Cortex of kidney (tissue), 1 donor: ENCODE measurements at places on chromosomes 7 and 10.

DNA sequence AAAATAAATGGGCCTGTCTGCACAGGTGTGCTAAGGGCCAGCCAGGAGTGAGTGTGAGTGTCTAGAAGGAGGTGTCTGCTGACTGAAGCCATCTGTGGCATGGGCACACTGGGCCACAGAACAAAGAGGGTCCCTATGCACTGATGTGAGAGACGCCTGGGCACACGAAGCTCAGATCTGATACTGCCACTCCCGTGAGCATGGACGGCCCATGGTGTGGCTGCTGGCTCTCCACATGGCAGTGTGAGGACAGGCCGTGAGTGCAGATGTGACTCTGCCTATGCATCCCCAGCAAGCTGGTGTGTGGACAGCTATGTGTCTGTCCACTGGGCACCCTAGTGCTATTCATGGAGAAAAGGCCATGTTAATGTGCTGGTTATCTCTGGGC is 12.8 kb upstream of the MYL7 start:
- no peak for DNase-seq

DNA sequence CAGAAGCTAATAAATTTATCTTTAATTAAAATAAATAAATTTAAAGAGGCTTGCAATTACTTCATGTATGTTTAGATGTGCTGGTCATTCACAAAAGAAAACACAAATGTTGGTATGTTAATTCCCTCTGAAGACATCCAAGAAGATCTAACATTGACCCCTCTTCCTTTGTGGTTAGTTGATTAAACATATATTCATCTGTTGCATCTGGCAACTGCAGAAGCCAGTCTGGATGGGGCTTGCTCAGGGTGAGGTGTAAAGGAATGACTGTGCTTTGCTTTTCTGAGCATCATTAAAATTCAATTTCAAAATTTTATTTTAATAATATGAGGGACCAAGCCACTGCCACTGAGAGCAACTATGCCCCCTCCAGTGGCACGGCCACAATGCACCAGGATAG is 36.4 kb upstream of the FERD3L start:
- DNase-seq = no peak

- no peak for DNase-seq
Observed at GRCh38 chr7:144023171-144023827, 23.2 kb downstream of the OR6B1 start.

DNA sequence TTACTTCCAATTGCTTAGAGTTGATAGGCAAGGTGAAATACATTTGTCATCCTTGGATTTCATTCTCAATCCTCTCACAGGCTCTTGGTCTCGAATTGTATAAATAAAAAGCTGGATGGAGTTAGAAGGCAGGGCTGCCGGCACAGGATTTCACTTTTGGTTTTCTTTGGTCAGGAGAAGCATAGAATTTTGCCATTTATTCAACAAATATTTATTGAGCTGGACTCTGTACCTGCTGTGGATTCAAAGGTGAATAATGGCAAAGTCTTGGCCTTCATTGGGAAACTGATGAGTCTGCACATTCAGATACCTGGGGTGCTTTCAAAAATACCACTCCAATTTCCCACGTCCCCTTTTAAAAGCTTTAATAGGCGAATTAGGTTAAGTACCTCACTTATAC is 49.7 kb downstream of the PDK4 start:
- no peak for DNase-seq

- peak; percentile 14 for DNase-seq
Observed at GRCh38 chr10:100986952-100987684, at the start of the genes MRPL43 and TWNK. MRPL43 (minus strand) TSS chr10:100987497; CDS start chr10:100987443, 54 bp downstream. TWNK (plus strand) TSS chr10:100987543; CDS start chr10:100988211, 668 bp downstream.

DNA sequence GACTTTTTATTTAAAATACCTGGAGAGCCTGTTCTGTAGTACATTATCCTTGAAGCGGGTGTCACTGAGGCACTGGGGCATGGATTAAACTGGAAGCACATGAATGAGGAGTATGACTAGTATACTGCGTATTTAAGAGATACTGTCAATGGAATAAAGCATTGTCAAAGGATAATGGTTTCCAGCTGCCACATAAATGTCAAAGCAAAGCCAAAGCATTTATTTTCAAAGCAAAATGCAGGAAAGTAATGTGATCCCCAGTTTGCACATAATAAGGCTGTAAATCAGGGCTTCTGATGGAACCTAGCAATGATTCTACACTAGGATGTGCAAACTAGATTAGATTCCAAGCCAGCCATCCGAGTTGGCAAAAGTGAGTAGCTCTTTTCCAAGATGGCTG is 240.1 kb downstream of the POU6F2 start:
- DNase-seq = no peak

- no peak for DNase-seq
Observed at GRCh38 chr7:138900035-138900828, 81.0 kb downstream of the KIAA1549 start.

DNA sequence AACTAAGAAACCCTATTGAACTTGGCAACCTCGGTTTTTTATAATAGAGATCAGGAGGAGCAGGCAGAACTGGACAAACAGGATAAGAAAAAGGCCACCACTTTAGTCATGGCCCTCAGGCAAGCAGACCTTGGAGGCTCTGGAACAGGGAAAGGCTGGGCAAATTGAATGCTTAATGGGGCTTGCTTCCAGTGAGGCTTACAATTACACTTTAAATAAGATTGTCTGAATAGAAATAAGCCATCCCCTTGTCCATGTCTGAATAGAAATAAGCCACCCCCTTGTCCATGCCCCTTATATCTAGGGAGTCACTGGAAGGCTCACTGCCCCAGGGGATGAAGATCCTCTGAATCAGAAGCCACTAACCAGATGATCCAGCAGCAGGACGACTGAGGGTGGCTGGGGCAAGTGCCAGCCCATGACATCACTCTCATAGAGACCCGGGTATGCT is 40.6 kb downstream of the AKR1B15 start:
- DNase-seq = no peak

DNA sequence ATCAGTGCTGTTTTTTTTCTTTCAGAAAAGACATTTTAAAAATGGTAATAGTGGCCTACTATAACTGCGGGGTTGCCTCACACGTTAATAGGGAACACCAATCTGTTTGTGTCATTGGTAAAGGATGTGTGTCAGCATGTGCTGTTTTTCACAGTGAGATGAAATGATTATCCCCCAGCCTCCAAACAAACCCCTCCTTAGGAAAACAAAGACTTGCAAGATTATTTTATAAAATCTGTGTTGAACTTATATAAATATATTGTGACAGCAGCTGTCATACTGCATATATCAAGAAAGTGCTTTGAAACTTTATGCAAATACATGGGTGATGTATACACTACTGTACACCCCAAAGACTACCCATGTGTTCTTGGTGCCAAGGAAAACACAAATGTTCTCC is 125.8 kb downstream of the BMPER start:
- no peak for DNase-seq

- DNase-seq = no peak
Observed at GRCh38 chr10:23505797-23506465, 67.1 kb downstream of the OTUD1 start.

- DNase-seq = no peak
Observed at GRCh38 chr7:6166443-6166891, 106.0 kb downstream of the CYTH3 start.

DNA sequence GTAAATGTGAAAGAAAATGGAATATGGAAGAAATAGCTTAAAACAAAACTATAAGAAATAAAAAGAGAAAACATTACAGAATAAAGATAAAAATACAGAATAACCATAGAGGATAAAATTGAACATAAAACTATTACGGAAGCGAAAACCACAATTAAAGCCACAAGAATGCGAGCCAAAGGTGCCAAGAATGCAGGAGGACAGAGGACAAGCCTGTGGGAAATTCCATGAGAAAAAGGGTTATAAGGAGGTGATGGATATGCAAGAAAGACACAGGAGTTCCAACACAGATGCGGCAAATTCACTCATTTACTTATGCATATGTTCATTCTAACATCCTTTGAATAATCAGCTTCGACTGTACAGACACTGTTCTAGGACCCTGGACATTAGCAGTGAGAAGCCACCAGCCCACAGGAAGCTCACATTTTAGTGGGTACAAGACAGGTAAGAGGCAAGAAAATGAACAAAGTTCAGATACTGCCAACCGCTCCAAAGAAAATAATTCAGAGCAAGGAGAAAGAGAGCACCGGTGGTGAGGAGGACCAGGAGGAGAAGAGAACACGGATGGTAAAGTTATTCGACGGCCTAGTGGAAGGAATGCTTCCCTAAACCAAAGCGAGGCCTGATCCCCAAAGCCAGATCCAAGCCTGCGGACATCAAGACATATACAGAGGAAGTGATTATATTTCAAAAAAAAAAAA is 213.7 kb upstream of the MGMT start:
- DNase-seq = no peak

DNA sequence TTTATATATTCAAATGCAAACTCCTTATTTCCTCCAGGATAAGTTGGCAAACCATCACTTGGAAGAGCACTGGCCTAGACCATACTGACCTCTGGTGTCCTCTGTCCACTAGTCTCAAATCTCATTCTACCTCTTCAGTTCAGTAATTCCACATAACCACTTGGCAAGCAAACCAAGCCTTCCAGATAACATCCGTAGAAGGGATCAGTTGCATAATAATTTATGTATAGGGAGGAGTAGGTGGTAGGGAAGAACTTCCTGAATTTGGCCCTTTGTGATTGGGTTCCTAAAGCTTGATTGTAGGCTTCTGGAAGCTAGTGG is 55.0 kb downstream of the WAC start:
- no peak for DNase-seq

- no peak for DNase-seq
Observed at GRCh38 chr7:68474661-68475216, 1123.5 kb upstream of the AUTS2 start.

DNA sequence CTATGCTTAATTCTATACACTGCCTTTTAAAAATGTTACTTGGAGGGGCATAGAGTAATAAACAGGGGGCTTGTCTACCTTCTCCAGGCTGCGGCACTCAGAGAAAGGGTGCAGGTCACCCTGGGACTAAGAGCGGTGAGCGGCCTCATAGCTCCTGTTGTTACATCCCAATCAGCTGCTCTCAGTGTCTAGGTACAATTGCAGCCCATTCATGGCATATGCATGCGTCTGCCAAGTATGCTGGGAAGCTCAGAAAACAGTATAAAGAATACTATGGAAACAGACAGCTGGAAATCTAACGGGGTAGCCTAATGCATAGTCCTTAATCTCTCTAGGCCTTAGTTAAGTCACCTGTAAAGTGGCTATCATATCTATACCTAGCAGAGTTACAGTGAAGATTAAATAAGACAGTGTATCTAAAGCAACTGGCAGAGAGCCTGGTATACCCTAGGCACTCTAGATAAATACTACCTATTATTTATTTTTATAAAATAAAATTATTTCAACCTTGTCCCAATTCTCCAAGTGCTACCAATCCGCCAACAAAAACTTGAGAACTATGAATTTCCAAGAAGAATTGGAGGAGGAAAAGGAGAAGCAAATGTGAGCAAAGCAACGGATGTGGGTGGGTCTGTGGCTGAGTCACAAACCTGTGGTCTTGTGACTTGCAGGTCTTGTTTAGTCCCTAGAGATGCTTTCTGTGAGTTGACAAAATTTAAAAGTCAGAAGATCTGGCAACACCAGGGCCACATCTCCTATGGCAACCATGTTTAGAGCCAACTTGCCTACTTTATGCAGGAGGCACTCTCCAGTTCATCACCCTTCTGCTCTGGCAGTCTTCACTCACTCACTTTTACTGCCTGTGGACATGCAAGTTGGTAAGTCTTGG is 183.0 kb downstream of the RAPGEF5 start:
- DNase-seq = no peak

DNA sequence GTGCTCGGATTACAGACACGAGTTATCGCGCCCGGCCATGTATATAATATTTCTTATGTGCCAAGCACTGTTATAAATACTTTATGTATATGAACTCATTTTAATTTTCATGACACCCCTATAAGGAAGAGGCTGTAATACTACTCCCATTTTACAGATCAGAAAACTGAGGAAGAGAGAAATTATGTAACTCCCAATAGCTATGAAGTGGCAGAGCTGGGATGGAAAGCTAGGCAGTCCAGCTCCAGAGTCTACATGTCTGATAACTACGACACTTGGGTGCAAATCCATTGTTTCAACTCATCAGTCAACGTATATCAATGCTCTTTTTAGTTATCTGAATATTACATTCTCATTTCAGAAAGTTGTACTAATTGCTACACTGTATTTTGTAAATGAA is 17.0 kb downstream of the PDK4 start:
- DNase-seq = no peak

GRCh38 chr7:100895956-100896731 is 456 bp upstream of the ACHE start:
- no peak for DNase-seq

DNA sequence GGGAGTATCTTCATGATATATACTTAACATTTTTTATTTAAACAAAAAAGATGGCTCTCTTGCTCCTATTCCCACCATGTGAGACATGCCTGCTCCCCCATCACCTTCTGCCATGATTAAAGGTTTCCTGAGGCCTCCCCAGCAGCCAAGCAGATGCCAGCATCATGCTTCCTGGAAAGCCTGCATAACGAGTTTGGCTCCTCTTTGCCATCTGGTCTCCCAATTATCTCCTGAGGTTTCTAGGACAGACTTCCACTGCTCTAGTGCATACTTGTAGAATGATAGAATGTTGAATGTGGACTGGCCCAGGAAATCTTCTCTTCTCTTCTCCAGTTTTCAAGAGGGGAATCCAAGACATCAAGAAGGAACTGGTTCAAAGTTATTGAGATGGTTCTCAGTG is 45.9 kb upstream of the ELAPOR2 start:
- no peak for DNase-seq

- no peak for DNase-seq
Observed at GRCh38 chr7:104206841-104207240, 972 bp downstream of the ORC5 start.

DNA sequence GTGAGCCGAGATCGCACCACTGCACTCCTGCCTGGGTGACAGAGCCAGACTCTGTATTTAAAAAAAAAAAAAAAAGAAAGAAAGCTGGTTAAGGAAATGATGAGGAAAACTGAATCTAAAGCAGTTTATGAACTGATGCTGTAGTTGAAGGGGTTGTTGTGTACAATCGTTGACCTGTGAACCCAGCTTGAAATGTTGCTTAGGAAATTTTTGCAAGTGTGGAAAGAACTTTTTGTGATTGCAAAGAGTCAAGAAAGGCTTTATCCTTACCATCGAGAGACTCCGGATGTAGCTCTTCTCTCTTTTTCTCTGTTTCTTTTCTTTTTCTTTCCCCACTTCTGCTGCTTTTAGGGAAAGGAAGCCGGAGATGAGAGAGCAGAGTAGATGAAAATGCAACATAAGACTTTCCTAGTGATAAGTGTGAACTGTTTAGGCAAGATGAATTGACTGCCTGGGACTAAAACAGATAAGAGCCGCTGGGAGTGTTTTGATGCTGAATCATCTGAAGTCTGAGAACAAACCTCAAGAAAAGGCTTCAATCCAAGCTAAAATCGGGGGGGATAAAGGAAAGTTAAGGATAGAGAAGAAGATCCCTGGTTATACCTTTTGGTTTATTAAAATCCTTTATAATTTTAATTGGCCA is 69.0 kb downstream of the TAF3 start:
- no peak for DNase-seq
